Astrocyte of the cerebellum (primary cell): ENCODE measurements at places on chromosomes 6 and 20.
A peak's percentile ranks its signal among the peaks of the same experiment; 100 is the strongest.

GRCh38 chr6:89035252-89036101 lies 45.1 kb upstream of the PNRC1 start:
- DNase-seq = peak; percentile 72

DNA sequence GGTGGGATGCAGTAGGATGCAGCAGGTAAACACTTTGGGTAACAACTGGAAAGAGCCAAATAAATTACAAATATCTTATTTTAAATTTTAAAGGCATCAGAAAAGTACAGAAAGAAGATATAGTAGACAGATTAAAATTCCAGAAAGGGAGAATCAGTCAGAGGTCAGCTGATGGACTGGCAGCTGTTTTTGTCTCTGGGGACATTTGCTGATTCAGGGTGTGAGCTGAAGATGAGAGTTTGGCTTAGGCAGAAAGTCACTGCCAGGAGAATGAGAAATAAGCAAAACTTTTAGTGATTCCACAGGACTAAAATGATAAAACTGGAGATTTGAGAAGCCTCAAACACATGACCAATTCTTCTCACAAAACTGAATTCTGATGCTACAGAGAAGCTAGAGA lies 39.5 kb downstream of the AHI1 start:
- no peak for DNase-seq

DNA sequence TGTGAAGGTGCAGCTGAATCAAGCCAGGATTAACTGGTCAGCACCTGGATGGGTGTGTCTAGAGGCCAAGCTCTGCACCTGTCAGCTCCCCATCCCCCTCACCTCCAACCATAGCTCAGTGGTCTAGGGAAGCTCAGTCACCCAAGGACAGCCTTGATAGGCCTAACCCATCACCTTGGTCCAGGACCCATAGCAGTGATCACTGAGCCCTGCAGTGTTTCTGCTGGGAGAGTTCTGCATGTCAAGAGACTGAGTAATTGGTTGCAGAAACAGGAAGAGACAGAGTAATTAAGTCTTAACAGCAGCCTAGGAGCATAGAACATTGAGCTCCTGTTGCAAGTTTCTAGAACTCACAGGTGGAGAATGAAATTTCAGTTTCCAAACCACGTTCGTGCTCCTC lies 18.7 kb upstream of the RALGAPB start:
- no peak for DNase-seq

DNA sequence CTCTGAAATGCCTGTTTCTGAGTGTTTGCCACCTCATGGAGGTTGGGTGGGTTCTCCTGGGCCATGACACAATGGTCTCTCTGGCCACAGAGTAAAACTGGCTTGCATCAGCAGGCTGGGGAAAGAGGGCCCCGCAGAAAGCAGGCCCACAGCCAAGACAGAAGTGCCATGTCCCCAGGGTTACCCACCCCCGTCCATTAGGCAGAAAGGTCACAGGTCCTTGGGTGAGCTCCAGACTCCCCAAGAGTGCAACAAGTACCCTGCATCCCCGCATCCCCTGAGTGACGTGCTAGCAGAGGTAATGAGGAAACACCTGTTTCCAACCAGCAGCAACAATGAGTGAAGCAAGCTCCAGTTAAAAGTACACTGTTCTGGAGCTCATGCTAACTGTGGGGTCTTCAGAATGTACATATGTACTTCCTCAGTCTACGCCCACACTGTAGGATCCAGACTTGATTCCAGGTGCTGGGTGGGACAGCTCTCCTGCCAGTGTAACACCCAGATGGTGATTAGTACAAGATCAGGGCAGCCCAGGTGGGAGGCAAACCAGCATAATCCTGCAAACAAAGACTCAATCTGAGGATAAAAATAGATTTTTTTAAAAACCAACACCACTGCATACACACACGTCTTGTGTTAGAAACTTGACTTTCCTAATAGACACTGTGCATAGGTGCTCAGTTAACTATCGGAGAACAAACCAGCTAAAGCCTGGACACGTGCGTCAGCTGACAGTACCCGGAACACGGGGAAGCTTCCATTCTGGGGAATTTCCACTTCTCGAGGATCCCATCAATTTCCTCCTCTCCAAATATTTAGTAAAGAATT lies 31.5 kb downstream of the RRBP1 start:
- no peak for DNase-seq

- no peak for DNase-seq
These were observed 55.7 kb downstream of the FAM217A start for GRCh38 chr6:4023240-4023639.

- no peak for DNase-seq
These were observed 267.1 kb upstream of the SGK1 start for GRCh38 chr6:134584847-134585516.

- DNase-seq = peak; percentile 60
These were observed at the start of gene RBM24 for GRCh38 chr6:17281100-17281496. Gene RBM24 (plus strand): TSS chr6:17281361. CDS start chr6:17281582, 221 bp downstream.

GRCh38 chr6:63643862-63644261 lies 8.3 kb downstream of the PHF3 start:
- DNase-seq = no peak

- DNase-seq = no peak
These were observed 351.8 kb downstream of the FRK start for GRCh38 chr6:115708850-115709249.

DNA sequence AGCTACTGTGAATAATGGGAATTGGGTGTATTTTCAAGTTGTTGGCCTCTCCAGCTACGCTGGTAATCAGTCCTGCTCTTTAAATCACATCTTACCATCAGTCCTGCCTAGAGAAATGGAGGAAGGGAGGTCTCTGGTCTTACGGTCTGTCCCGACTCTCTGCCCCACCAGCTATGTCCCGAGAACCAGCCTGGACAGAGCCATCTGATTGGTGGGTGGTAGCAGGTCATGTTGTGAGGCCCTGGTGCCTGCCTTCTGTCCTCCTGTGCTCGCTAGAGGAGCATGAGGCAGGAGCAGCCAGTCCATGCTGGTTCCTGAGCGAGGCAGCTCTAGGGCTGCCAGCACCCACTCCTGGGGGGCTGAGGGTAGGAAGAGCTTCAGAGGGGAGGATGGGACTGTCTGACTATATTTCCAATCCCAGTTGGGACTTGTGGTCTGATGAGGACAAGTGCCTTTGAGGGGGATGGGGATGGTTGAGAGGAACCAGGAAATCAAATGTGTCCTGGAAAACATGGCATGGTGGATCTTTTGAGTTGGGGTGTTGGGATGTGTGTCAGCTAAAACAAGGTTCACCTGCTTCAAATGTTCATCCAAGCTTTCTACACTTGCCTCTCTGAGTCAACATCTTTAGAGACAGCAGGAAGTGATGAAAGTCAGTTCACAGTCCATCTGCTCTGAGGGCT lies 33.0 kb downstream of the SYNJ2 start:
- no peak for DNase-seq

- no peak for DNase-seq
These were observed 240.7 kb downstream of the ARID1B start for GRCh38 chr6:157017861-157018260.

DNA sequence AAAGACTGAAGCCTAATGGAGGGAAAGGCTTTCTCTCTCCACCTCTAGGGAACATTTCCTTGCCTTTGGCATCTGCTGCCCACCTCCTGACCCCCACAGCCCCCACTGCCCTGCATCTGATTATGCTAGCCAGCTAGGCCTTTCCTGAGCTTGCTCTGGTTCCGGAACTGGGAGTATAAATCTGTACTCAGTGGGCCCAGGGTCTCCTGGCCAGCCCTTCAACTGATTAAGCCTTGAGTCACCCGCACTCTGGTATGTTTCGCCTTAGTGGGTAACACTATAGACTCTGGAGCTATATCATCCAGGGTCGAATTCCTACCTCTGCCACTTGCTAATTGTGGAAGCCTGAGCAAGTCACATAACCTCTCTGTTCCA lies 45.6 kb upstream of the RIPOR2 start:
- no peak for DNase-seq

DNA sequence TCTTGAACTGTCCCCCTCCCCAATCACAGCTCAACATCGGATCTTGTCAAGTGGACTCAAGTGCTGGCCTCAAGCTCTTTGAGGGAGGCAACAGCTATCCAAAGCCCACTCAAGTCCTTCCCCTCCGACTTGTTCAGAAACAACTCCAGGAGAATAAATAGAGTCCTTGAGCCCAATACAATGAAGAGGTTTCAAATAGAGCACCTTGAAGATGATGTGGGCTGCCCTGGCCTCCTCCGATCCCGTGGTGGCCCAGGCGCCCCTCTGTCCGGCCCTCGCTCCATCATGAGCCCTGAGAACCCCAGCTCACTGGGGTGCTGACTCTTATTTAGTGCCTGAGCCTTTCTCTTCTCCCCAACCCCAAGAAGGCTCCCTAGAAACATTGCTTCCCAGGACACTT lies 164.3 kb upstream of the PMEPA1 start:
- DNase-seq = no peak

GRCh38 chr6:90401933-90402830 lies 105.5 kb upstream of the BACH2 start:
- DNase-seq = no peak

DNA sequence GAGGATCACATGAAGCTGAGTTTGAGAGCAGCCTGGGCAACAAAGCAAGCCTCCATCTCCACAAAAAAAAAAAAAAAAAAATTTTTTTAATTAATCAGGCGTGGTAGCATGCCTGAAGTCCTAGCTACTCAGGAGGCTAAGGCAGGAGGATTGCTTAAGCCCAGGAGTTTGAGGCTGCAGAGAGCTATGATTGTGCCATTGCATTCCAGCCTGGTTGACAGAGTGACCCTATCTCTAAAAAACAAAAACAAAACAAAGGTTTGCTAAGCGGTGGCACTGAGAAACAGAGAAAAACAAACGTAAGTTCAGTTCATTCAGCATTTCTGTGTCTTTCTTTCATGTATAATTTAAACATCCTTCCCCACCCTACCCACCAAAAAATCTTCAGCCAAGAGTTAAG lies 78.4 kb downstream of the ANKS1A start:
- DNase-seq = no peak

DNA sequence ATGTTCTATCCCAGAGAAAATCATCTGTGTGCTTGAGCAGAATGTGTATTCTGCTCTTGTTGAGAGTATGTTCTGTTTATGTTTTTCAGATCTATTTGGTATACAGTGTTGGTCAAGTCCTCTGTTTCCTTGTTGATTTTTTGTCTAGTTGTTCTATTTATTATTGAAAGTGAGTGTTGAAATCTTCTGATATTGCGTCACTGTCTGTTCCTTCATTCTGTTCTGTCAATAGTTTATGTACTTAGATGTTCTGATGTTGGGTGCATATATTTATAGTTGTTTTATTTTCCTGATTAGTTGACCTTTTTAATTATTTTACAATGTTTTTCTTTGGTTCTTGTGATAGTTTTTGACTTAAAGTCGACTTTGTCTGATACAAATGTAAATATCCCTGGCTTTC lies 458.7 kb upstream of the HSF2 start:
- DNase-seq = no peak

GRCh38 chr6:158268361-158269147 lies 43.7 kb upstream of the TULP4 start:
- no peak for DNase-seq

- DNase-seq = peak; percentile 59
These were observed 10.6 kb upstream of the STX16 start for GRCh38 chr20:58640446-58640845.

DNA sequence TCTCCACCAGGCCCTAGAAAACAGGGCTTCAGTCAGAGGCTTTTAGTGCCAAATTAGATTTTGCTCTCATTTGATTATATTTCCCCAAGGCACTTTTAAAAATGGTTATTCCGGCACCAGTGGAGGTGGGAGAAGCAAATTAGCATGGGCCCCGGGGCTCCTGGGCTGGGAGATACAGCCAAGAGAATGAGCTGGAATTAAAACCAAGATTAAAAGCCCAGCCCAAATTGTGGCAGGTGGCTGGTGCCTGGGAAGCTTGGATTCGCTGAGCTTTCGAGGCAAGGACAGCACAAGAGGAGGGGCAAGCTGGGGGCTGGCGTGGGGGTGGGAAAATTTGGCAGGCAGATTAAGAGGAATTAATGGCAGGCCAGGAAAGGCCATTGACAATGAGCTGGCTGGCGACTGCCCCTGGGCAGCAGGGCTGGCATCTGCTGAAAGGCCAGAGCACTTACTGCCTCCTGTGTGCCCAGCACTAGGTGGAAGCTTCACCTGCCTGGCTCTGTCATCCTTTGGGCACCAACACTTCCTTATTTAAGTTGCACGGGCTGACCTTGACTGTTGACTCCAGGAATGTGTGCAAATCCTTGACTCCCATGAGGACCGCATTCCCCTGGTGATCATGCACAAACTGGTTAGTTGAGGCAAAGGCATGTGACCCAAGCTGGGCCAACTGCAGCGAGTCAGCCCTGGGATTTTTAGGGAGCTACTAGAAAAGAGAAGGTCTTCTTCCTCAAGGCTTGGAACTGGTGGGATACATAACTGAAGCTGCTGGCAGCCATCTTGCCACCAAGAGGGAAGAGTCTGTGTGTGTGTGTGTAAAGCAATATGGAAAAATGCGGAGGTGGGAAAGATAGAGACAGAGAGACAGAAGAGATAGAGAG lies 76.1 kb downstream of the SULF2 start:
- no peak for DNase-seq

- no peak for DNase-seq
These were observed 67.2 kb downstream of the PTPN1 start for GRCh38 chr20:50577175-50578018.

DNA sequence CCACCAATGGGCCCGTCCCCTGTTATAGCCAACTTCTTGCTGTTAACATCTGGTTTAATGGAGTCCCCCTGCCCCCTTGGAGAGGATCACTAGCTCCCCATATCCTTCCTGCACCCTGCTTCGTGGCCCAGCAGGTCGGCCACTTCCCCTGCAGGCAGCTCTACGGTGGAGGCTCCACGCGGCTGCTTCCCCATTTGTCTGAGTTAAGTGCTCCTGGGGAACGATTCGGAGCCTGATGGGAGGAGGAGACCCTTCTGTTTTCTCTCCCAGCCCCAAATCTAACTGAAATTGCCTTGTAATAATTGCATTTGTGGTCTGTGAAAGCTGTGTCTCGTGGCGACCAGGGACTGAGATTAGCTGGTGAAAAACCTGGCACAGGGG lies 74.6 kb downstream of the SULF2 start:
- DNase-seq = no peak

DNA sequence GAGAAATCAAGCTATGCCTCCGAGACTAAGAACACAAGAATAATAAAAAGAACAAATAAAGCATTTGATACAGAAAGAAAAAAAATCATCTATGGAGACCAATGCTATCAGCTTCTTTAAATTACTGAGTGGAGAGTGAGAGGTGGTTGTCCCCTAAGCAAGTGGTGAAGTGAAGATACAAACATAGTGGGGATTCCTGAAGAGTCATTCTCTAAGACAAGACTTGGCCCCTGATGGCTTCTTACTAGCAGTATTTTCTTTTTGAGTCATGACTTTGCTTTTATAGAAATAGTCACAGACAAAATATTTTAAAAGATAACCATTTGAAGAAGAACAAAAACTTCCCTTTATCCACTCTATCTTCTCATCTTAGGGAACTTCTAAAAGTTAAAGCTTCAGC lies 261.4 kb upstream of the PRDM1 start:
- no peak for DNase-seq
